Activated naive CD8-positive, alpha-beta T cell treated with anti-CD3 and anti-CD28 coated beads, Interleukin-2, amount 10 ng/mL, durations not matched to agents 7 days and 5 days (primary cell): ENCODE measurements at places on chromosomes 7 and 10. TPM values are rescaled to one million over a fixed set of nuclear protein-coding genes. Genes with fewer than 3 reads are reported as not detected.

Gene HEPACAM2
- total RNA-seq = not detected

Gene OPN1SW
- not detected for total RNA-seq

Gene TCTN3
- 16.2 TPM for total RNA-seq

Gene PRDX3
- total RNA-seq = 99.3 TPM

Gene ANXA8
- total RNA-seq = not detected

Gene TRIL
- total RNA-seq = not detected

Gene PDCD11
- 49.9 TPM for total RNA-seq

Gene ING3
- 23.3 TPM for total RNA-seq

Gene SMURF1
- total RNA-seq = 16.2 TPM

Gene NEUROG3
- total RNA-seq = not detected

Gene PCLO
- not detected for total RNA-seq

Gene CFAP69
- 0.33 TPM for total RNA-seq

Gene GTPBP10
- total RNA-seq = 29.3 TPM

Gene ERVW-1
- not detected for total RNA-seq

- DNase-seq = no peak
These were observed 9.8 kb upstream of the PNLIPRP3 start for GRCh38 chr10:116417821-116418220.

- peak; percentile 41 for DNase-seq
These were observed 1.2 kb upstream of the SGCE start for GRCh38 chr7:94656925-94657731.

DNA sequence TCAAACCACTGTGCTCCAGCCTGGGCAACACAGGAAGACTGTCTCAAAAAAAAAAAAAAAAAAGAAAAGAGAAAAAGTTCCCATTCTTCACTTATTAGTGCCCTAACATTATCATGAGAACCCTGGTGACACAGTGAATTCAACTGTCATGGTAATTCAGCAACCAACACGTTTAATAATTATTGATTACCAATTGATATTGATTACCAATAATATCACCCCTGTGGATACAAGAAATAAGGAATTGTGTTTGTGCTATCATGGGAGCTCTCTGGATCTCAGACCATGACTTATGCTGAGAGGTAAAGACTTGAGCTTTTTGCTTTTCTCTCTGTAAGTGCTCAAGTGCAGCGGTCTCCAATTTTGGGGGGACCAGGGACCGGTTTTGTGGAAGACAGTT lies 195.3 kb downstream of the TPST1 start:
- DNase-seq = no peak

DNA sequence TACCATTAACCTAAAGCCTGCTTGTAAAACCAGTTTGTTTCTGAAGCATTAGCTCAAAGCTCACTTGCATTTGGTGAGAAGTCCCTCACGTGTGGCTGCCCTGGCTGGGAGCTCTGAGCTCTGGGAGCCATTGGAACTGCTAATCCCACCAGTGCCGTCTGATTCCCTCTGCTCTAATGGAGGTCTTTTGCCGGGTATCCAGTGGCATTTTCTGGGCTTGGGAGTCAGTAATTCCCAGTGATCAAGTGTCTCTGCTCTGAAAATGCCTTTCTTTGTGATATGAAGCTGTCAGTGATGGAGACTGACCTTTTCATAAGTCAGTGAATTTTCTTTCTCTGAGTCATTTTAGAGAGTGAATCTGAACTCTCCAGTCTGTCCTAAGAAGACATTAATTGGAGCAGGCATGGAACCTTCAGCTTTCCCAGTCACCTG lies 36.9 kb upstream of the FAM20C start:
- no peak for DNase-seq

GRCh38 chr7:46291601-46292150 lies 370.6 kb upstream of the IGFBP3 start:
- no peak for DNase-seq

DNA sequence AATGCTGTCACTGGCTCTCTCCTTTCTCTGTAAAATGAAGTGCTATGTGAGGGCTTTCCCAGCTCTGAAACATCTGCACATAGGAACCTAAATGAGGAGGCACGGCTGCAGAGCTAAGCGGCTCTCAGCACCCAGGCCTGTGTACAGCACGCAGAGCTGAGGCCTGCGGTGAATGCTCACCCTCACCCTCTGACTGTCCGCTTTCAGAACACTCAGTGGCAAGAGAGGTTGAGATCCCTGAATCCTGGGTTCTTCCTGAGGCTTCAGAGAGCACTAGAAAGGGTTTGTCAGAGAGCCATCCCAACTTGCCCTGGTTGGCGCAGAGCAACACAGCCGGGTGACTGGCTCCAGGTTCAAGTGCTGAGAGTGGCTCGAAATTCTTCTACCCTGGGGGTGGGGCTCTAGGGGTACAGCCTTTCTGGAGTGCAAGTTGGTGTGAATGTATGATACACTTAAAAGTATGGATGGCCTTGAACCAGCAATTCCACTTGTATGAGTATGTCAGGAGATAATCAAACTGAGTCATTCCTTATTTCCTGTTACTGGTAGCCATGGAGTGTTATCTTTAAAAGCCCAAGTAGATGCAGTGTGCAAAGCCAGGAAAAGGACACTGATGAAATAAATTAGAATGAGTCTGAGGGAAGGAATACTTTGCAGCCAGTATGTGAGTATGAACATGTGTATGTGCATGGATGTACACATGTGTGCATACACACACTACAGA lies 1.7 kb upstream of the CCDC201 start:
- DNase-seq = no peak

DNA sequence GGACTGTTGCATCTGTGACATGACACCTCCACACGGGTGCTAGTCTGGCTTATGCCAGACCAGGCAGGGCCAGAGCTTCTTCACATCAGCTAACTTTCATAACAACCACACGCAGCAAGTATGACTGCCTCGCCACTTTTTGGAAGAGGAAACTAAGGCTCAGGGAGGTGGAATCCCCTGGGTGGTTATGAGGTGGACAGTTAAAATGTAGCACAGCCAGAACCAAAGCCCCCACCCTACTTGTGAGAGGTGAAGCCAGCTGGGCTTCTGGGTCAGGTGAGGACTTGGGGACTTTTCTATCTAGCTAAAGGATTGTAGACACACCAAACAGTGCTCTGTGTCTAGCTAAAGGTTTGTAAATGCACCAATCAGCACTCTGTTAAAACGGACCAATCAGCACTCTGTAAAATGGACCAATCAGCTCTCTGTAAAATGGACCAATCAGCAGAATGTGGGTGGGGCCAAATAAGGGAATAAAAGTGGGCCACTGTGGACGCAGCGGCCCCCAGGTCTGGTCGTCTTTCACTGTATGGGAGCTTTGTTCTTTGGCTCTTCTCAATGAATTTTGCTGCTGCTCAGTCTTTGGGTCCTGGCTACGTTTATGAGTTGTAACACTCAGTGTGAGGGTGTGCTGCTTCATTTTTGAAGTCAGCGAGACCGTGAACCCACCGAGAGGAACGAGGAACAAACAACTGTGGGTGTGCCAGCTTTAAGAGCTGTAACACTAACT lies 171.0 kb downstream of the PTPN20 start:
- no peak for DNase-seq

- no peak for DNase-seq
These were observed 46.8 kb downstream of the HIPK2 start for GRCh38 chr7:139730746-139731612.

DNA sequence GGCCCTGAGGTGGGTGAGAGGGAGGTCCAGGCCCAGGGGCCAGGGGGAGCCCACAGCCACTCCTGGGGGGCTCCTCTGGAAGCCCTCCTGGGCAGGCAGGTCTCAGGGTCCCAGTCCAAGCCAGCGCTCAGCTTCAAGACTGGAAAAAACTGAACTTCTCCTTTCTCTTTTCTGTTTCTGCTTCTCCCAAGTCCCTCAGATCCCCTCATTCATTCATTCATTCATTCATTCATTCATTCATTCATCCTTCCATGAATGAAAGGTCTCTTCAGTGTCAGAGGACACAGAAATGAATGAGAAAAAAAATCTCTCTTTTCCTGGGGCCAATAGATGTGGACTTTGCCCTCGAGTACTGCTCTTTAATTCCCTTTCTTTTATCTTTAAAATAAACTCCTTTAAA lies 34.6 kb upstream of the PSMG3 start:
- no peak for DNase-seq

DNA sequence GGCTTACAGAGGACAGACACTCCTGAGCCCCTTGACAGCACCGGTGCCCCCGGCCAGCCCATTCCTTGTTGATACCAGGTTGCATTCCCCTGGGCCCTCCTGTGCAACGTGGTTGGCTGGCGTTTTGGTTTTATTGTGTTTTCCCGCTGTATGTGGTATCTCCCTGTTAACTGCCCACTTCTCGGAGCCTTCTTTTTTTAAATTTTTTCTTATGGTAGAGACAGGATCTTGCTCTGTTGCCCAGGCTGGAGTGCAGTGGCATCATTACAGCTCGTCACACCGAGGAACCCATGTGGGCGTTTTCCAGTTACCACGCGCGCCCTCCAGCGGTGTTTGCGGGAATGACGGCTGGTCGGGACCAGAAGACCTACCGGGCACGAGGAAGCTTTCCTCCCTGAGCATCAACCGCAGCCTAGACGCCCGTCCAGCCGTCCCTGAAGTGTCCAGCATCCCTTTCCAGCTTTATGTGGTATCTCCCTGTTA lies 16.9 kb upstream of the ZFAND2A start:
- DNase-seq = peak; percentile 89

DNA sequence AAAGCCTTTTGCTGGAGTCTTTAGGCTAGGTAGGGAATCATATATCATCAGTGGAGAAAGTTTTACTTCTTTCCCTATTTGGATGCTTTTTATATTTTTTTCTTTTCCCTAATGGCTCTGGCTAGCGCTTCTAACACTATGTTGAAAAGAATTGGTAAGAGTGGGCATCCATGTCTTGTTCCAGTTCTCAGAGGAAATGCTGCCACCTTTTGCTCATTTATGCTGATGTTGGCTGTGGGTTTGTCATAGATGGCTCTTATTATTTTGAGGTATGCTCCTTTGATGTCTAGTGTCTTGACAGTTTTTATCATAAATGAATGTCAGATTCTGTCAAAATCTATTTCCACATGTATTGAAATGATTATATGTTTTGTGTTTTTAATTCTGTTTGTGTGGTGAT lies 1544.1 kb downstream of the REEP3 start:
- DNase-seq = no peak

- DNase-seq = no peak
These were observed 37.6 kb downstream of the SLC37A3 start for GRCh38 chr7:140360697-140361229.

DNA sequence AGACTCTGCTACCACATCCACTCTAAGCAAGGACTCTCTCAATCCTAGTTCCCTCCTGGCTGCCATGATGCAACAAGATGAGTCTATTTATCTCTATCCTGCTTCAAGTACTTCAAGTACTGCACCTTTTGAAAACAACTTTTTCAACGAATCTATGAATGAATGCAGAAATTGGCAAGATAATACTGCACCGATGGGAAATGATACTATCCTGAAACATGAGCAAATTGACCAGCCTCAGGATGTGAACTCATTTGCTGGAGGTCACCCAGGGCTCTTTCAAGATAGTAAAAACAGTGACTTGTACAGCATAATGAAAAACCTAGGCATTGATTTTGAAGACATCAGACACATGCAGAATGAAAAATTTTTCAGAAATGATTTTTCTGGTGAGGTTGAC lies 40.7 kb downstream of the AHR start:
- no peak for DNase-seq

DNA sequence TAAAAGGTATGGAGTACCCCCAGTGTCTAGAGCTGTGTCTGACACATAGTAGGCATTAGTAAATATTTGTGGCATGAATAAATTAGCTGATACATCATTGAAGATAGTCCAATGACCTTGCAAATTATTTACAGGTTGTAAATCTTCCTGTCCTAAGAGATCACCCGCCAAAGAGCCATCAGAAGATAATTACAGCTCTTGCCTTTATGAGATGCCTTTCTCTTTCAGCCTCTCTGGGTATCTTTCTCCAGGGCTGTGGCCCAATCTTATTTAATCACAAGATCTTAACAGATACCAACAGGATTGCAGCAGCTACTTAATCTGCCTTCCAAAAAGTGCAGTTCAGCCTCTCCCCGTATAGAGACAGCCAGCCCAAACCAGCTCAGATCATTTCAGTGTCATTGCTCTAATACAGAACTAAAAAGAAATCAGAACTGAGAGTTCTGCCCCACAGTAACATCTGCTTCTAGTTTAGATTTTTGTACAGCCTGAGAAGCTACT lies 41.5 kb downstream of the MYOF start:
- DNase-seq = no peak

GRCh38 chr7:4188651-4189050 lies 493.4 kb upstream of the FOXK1 start:
- no peak for DNase-seq

- DNase-seq = no peak
These were observed 839.0 kb downstream of the LRMDA start for GRCh38 chr10:76270464-76270863.

DNA sequence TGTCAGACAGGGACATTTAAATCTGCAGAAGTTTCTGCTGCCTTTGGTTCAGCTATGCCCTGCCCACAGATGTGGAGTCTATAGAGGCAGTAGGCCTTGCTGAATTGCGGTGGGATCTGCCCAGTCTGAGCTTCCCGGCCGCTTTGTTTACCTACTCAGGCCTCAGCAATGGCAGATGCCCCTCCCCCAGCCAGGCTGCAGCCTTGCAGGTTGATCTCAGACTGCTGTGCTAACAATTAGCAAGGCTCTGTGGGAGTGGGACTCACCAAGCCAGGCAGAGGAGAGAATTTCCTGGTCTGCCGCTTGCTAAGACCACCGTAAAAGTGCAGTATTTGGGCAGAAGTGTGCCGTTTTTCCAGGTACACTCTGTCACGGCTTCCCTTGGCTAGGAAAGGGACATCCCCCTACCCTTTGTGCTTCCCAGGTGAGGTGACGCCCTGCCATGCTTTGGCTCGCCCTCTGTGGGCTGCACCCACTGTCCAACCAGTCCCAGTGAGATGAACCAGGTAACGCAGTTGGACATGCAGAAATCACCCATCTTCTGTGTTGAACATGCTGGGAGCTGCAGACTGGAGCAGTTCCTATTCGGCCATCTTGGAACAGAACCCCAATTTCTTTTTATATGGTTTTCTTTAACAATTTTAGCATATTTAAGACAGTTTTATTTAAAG lies 28.4 kb upstream of the VWDE start:
- no peak for DNase-seq

GRCh38 chr7:114478384-114478783 lies 63.8 kb downstream of the FOXP2 start:
- DNase-seq = no peak

DNA sequence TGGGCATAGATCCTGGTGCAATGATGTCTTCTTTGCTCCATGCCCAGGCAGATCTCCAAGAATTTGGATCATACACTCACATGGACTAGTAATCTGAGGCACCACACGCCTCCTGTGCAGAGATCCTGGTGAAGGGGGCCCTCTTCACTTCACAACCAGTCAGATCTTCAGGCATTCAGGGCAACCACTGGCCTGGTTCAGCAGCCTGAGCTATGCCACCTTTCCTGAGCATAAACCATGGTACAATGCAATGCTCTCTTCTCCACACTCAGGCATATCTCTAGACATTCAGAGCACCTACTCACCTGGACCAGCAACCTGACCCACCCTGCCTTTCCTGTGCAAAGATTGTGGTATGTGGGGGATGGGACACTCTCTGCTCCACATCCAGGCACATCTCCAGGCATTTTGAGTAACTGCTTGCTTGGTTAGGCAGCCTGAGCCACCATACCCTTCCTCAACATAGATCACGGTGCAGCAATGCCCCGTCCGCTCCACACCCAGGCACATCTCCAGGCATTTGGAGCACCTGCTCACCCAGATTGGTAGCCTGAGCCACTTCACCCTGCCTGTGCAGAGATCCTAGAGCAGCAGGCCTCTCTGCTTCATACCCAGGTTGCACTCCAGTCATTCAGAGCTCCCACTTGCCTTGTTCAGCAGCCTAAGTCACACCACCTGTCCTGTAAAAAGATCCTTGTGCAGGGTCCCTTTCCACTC lies 532.2 kb upstream of the STEAP1 start:
- no peak for DNase-seq
